DMS 273 treated with DMSO at 0.1 percent for 48 hours (cell line): ENCODE measurements at places on chromosomes 5 and 9.

GRCh38 chr9:17082343-17083064 lies 52.3 kb upstream of the CNTLN start:
- DNase-seq = no peak

DNA sequence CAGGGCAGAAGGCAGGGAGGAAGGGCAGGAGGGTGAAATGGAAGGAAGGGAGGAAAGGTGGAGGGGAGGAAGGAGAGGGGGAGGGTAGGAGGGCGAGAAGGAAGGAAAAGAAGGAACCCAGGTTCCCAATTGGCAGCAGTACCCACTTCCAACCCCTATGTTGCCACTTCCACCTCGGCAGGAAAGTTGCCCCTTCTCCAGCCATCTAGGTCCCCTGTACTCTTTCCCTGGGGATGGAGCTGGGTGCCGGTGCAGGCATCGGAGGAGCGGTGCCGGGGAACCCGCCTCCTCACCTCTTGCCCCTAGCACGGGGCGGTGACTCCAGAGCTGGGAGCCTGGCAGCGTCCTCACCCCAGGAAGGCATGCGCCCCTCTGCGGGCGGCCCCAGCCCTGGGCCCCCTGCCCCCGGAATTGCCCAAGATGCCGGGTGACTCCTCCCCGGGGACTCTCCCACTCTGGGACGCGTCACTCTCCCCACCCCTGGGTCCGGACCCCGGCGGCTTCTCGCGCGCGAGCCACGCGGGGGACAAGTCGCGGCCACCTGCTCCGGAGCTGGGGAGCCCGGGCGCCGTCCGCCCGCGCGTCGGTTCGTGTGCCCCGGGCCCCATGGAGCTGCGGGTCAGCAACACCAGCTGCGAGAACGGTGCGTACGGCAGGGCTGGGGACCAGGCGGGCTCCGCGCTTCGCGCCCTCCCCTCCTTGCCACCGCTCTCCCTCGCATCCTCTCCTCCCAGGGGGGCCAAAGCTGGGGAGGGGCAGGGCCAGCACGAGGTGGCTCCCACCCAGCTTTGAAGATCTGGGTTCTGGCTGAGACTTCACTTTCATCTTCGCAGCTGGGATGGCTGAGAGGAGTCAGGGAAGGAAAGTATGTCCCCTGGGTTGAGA lies at the start of gene NIPAL4:
NIPAL4 (plus strand) TSS at position 499 of the 885 bp plus-strand sequence; CDS start at position 607, 108 bp downstream.
- no peak for DNase-seq

DNA sequence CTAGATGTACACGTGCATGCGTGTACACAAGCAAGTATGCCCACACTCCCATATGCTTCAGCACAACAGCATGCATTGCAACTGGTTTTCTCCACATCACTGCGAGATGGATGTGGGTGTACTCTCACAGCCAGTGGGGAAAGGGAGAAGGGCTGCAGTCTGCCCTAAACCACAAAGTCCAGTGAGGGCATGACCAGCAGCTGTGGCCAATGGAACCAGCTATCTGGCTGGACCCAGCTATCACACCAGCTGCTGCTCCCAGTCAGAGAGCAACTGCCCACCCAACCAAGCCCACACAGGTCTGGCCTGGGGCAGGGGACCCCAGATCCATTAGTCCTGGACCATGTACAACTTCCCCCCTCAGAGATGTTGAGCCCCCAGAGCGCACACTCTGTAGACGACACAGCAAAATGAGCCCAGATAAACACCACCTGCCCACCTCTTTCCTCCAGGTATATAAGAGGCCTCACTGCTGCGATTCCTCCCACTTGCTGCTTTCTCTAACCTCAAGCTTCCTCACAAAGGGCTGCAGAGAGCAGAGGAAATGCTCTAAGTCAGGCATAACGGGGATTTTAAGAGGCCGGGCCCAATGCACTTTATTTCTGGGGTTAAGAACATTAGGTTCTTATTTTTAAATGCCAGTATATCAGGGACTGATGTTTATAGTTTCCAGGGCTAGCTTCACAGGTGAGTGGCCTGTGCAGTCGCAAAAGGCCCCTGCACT lies 39.0 kb downstream of the SHB start:
- no peak for DNase-seq

GRCh38 chr5:98458004-98458403 lies 315.5 kb upstream of the RGMB start:
- DNase-seq = no peak

DNA sequence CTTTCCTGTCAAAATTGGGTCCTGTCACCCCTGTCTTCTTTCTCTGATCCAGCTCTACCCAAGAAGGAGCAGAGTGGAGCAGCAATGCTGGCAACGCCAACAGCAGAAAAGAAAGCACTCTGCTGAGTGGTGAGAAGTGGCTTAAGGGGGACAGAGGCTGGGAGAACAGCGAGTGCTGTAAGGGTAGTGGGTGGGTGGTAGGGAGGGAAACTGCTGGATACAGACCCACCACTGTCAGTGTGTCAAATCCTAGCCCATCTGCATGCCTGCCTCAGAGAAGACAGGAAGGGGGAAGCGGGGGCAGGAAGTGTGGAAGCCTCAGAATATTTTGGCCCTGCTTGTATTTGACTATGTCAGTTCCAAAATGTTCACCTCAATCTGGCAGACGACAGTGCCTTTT lies 170.4 kb upstream of the MAST4 start:
- DNase-seq = no peak

DNA sequence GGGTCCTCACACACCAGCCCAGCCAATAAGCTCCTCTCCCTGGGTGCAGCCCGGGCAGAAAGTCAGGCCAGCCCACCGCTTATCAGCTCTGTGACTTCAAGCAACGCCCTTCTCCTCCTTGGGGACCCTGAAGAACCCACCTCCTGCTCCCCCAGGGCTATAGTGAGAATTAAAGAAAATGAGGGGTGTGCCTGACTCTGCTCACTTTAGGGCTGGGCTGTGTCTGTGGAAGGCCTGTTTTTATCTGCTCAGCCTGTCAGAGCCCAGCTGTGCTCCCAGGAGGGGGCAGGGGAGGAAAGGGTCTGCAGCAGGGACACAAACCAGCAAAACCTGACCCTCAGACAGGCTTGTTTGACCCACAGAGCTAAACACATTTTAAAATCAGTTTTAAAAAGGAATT lies 3.9 kb downstream of the GPRIN1 start:
- no peak for DNase-seq

DNA sequence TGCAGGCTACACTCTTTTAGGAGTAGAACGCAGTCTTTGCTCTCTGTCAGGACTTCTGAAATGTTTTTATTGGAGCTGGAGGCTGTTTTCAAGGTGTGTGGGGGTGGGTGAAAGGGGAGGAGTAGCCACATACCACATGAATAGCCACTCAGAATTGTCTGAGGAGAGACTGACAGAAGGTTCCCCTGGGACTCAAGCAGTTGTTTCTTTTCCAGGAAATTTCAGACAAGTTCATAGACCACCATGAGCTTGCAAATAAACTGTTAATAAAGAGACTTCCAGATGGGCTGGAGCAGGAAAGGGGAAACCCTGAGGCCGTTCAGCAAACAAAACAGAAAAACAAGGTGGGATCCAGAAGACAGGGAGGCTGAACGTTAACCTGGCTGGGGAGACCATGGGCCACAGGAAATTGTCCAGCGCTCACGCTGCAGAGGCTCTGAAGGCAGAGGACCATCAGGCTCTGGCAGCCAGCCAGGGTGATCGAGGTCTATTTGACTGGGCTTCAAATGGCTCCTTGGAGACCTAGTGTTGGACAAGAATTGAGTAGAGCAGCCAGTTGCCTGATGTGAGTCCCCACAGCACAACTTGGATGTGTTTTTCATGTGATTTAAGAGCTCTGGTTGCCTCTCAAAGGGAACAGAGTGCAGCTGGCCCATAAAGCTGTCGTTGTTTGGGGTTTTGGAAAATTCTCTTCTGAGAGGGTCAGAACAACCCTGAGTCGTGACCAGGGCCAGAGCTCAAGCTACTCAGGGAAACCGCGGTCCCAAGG lies 159.2 kb upstream of the RAI14 start:
- no peak for DNase-seq

- DNase-seq = peak; percentile 28
These were observed 68.7 kb upstream of the ZNF618 start for GRCh38 chr9:113807173-113808061.
